ENCODE measurements at places on chromosomes 4 and X. TPM values are rescaled to one million over a fixed set of nuclear protein-coding genes. Genes with fewer than 3 reads are reported as not detected.

Gene LIAS
- total RNA-seq: 14.5 TPM

- H3K4me3 ChIP-seq: no peak overlapping the region
- no peaks in the 10 kb centered on the region for H3K4me1 ChIP-seq
- no peaks in the 10 kb centered on the region for H3K27me3 ChIP-seq
- DNase-seq: no peak
- no peaks in the 10 kb centered on the region for H3K36me3 ChIP-seq
- no peak overlapping the region for H3K27ac ChIP-seq
These were observed 359.0 kb downstream of the HS3ST1 start for GRCh38 chr4:11069581-11070211.

GRCh38 chrX:76202471-76202870, 29.6 kb downstream of the PBDC1 start:
- no peak overlapping the region for H3K27ac ChIP-seq
- DNase-seq: no peak
- H3K27me3 ChIP-seq: no peaks in the 10 kb centered on the region
- no peaks in the 10 kb centered on the region for H3K4me1 ChIP-seq
- no peak overlapping the region for H3K4me3 ChIP-seq

Gene HSD17B11
- total RNA-seq: 40.9 TPM

DNA sequence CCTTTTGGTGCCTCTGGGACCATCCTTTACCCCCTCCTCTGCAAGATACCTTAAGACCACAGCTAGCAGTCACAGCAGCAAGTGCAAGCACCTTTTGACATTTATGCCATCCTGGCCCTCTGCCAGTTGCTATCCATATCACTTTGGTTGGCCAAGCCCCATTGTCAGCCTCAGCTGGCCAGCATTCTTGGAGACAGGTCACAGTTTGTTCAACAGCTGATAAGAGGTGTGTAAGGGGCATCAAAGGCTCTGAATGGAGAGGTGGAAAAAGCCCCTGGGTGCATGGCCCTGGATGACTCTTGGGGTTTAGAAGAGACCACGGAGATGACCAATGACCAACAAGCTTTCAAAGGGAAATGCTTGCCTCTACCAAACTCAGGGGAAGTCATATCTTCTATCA, 133.6 kb upstream of the MAMLD1 start:
- H3K36me3 ChIP-seq: no peaks in the 10 kb centered on the region
- H3K4me3 ChIP-seq: no peak overlapping the region
- H3K27ac ChIP-seq: no peak overlapping the region
- DNase-seq: no peak

DNA sequence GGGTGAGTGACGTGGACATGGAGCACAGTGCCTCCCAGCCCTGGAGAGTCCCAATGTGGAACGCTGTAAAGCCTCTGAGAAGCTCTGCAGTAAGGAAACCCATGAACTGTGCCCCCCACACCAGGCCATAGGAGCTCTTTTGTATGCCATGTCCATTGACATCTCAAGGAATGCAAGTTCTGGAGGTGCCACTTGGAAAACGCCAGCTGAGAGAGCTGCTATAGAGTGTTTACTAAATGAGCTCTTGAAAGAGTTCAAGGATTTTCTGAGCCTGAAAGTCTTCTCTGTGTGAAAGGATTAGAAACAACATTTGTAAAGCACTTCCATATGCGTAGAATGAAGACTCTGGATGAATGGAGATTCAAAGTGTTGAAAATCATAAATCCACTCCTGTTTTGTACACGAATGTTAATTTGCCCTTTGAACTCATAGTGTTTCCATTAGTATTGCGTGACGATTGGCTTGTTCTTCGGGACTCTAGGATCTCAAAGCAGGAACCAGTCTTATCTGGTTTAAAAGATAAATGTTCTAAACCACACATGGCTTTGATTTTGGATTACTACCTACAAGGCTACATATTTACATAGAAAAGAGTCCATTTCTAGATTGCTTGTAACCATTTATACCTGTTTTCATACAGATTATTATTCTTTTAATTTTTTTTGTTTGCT, 41.8 kb upstream of the STOX2 start:
- no peaks in the 10 kb centered on the region for H3K36me3 ChIP-seq
- no peaks in the 10 kb centered on the region for H3K27me3 ChIP-seq
- DNase-seq: no peak
- H3K4me3 ChIP-seq: no peak overlapping the region
- H3K4me1 ChIP-seq: no peaks in the 10 kb centered on the region

DNA sequence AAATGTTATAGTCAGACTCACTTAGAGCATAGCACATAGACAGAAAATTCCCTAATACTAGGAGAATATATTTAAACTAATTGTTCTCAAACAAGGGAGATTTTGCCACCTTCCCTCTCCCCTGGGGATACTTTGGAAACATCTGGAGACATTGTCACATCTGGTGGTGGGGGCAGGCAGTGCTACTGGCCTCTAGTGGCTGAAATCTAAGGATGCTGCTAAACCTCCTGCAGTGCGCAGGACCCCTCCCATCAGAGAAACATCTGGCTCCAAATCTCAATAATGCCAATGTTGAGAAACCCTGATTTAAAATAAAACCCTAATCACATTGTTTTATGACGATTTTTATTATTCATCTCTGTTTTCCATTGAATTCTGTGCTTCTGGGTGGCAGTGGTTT, 244.9 kb downstream of the FRMPD4 start:
- H3K36me3 ChIP-seq: no peaks in the 10 kb centered on the region
- no peak for DNase-seq
- no peak overlapping the region for H3K4me3 ChIP-seq
- no peaks in the 10 kb centered on the region for H3K27me3 ChIP-seq
